Pulmonary artery endothelial cell (primary cell): ENCODE measurements at places on chromosomes 12 and 14. TPM values are rescaled to one million over a fixed set of nuclear protein-coding genes. Genes with fewer than 3 reads are reported as not detected.

The HEBP1 gene
- 18.5 and 24.9 TPM in 2 replicates for total RNA-seq

The LRP1-AS gene
- total RNA-seq = not detected in 2 replicates

The GPR135 gene
- 0.66 and 0.99 TPM in 2 replicates for total RNA-seq

The CLEC1B gene
- total RNA-seq = 0.18 TPM in 1 of 2 replicates, not detected in the other

The KLRC1 gene
- not detected in 2 replicates for total RNA-seq

The TSPAN11 gene
- total RNA-seq = 0.28 and 2.2 TPM in 2 replicates
